ENCODE measurements at places on chromosomes 7 and 10. TPM values are rescaled to one million over a fixed set of nuclear protein-coding genes. Genes with fewer than 3 reads are reported as not detected.
A peak's percentile ranks its signal among the peaks of the same experiment; 100 is the strongest.

DNA sequence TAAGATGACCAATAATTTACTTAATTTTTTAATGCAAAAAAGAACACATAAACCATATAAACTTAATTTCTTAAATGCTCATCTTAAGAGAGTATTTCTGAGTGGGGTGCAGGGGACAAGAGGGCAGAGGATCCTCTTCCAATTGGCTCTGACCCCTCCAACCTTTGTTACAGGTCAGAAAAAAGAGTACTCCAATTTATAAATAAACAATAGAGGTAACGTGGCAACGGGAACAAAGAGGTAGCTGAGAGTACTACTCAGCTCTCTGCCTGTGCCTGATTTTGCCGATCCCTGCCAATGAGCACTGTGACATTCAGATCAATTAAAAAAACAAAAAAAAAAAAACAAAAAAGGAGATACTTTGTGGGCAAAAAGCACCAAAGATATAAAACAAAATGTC, 307.9 kb downstream of the PARD3 start:
- no peak overlapping the region for H3K4me3 ChIP-seq
- H3K27me3 ChIP-seq: no peaks in the 10 kb centered on the region
- H3K4me1 ChIP-seq: peaks cover 11% of the 10 kb centered on the region
- H3K36me3 ChIP-seq: no peaks in the 10 kb centered on the region
- H3K27ac ChIP-seq: no peak overlapping the region

DNA sequence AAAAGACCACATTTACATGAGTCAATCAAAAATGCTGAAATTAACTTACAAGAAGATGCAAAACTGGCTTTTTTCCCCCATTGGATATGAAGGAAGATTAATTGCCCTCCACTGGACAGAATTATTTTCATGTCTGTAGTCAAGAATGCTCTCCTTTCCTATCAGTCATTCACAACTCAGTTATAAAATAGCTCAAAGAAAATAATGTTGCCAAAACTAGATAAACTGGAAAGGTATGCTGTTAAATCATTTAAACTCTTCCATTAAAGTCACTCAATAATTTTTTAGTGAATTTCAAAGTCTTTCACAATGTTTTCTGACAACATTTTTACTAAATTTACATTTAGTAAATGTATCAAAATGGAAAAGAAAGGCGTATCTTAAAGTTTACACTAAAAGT, 384.5 kb downstream of the HGF start:
- H3K4me1 ChIP-seq: no peaks in the 10 kb centered on the region
- H3K27me3 ChIP-seq: no peaks in the 10 kb centered on the region
- H3K4me3 ChIP-seq: no peak overlapping the region
- DNase-seq: no peak

DNA sequence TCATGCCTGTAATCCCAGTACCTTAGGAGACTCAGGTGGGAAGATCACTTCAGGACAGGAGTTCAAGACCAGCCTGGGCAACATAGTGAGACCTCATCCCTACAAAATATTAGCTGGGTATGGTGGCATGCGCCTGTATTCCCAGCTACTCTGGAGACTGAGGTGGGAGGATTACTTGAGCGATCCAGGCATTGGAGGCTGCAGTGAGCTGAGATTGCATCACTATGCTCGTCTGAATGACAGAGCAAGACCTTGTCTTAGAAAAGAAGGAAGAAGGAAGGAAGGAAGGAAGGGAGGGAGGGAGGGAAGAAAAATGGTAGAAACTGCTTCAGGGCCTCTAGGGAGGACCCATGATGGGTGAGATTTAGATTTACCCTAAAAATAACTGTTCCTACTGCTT, 112.3 kb downstream of the SPDYE5 start:
- H3K4me1 ChIP-seq: no peaks in the 10 kb centered on the region
- H3K36me3 ChIP-seq: no peaks in the 10 kb centered on the region
- no peaks in the 10 kb centered on the region for H3K27me3 ChIP-seq

GRCh38 chr10:32687546-32687945, 241.6 kb downstream of the CCDC7 start:
- H3K4me3 ChIP-seq: no peak overlapping the region
- no peaks in the 10 kb centered on the region for H3K4me1 ChIP-seq
- no peaks in the 10 kb centered on the region for H3K27me3 ChIP-seq

GRCh38 chr7:88020953-88021665, 87.1 kb downstream of the ADAM22 start:
- no peaks in the 10 kb centered on the region for H3K36me3 ChIP-seq
- no peak overlapping the region for H3K27ac ChIP-seq
- H3K27me3 ChIP-seq: no peaks in the 10 kb centered on the region
- DNase-seq: peak; percentile 37
- H3K4me1 ChIP-seq: no peaks in the 10 kb centered on the region

The TMEM72 gene
- not detected for total RNA-seq

The MYOZ1 gene
- total RNA-seq: 0.22 TPM

The ANXA8 gene
- 172 TPM for total RNA-seq

The HUS1 gene
- total RNA-seq: 28.4 TPM

DNA sequence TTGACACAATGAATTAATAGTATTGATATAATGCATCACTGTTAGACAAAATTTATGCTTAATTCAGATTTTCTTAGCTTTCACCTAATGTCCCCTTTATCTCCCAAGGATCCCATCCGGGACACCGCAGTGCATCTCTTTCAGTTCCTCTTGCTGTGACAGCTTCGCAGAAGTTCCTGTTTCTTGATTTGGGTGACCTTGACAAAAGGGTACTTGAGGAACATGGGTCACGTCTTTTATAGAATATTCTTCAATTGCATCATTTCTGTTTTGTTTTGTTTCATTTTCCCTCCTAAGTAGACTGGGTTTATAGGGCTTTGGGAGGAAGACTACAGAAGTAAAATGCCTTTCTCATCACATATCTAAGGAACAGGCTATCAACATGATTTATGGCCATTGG, 453.2 kb downstream of the DPP6 start:
- H3K4me1 ChIP-seq: no peaks in the 10 kb centered on the region
- no peak overlapping the region for H3K4me3 ChIP-seq
- no peak for DNase-seq

The COL28A1 gene
- 0.83 TPM for total RNA-seq

DNA sequence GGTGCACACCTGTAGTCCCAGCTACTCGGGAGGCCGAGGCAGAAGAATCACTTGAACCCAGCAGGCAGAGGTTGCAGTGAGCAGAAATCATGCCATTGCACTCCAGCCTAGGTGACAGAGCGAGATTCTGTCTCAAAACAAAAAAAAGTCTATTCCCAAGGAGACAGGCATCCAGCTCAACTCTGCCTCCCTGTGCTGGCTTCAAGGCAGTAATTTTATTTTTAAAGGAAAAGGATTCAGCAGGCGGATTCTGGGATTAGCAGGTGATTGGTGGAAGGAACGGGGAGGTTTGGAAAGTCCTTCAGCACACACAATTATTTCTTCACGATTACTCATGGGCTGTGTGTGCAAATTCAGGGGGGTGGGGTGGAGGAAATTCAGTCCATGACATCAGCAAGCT, 242.9 kb downstream of the PAXIP1 start:
- DNase-seq: no peak
- H3K36me3 ChIP-seq: no peaks in the 10 kb centered on the region
- H3K4me1 ChIP-seq: no peaks in the 10 kb centered on the region

The PTN gene
- 4.5 TPM for total RNA-seq

- no peak overlapping the region for H3K27ac ChIP-seq
- peaks cover 31% of the 10 kb centered on the region for H3K4me1 ChIP-seq
- peaks cover 9% of the 10 kb centered on the region for H3K36me3 ChIP-seq
- H3K4me3 ChIP-seq: no peak overlapping the region
- no peaks in the 10 kb centered on the region for H3K27me3 ChIP-seq
- DNase-seq: peak; percentile 46
Observed at GRCh38 chr7:620056-620455, 100.4 kb upstream of the PDGFA start.

- peaks cover 49% of the 10 kb centered on the region for H3K4me1 ChIP-seq
- H3K4me3 ChIP-seq: no peak overlapping the region
- H3K36me3 ChIP-seq: no peaks in the 10 kb centered on the region
- H3K27me3 ChIP-seq: no peaks in the 10 kb centered on the region
- DNase-seq: no peak
- no peak overlapping the region for H3K27ac ChIP-seq
Observed at GRCh38 chr10:93150990-93151547, 77.4 kb downstream of the CYP26A1 start.
